ENCODE measurements at places on chromosomes 12 and 14.

GRCh38 chr14:103336191-103336590, 2.2 kb downstream of the EIF5 start:
- DNase-seq = no peak

GRCh38 chr14:52850451-52850909, 59.1 kb upstream of the GNPNAT1 start:
- DNase-seq = no peak

- no peak for DNase-seq
Observed at GRCh38 chr14:32012062-32012461, 65.0 kb upstream of the ARHGAP5 start.

DNA sequence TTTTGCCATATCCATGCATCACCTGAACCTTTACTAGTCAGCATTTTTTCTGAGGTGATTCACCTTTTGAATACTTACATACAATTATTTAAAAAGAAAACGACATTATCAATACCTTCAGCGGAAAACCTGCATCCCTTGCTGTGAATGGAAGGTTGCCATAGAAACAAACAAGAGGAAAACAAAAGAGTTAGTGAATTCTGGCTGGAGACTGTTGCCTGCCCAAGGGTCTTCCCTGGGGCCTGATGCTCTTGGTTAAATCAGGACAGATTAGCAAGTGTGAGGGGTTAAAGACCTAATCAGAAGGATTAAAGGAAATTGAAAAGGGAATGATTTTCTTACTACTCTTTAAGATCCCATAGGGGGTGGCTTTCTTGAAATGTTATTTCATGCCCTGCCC, 96.0 kb upstream of the WSCD2 start:
- no peak for DNase-seq

DNA sequence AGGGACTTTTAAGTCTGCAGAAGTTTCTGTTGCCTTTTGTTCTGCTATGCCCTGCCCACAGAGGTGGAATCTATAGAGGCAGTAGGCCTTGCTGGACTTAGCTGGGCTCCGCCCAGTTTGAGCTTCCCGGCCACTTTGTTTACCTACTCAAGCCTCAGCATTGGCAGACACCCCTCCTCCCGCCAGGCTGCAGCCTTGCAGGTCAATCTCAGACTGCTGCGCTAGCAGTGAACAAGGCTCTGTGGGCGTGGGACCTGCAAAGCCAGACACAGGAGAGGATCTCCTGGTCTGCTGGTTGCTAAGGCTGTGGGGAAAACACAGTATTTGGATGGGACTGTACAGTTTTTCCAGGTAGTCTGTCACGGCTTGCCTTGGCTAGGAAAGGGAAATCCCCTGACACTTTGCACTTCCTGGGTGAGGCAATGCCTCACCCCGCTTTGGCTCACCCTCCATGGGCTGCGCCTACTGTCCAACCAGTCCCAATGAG, 43.7 kb downstream of the CCDC59 start:
- no peak for DNase-seq

DNA sequence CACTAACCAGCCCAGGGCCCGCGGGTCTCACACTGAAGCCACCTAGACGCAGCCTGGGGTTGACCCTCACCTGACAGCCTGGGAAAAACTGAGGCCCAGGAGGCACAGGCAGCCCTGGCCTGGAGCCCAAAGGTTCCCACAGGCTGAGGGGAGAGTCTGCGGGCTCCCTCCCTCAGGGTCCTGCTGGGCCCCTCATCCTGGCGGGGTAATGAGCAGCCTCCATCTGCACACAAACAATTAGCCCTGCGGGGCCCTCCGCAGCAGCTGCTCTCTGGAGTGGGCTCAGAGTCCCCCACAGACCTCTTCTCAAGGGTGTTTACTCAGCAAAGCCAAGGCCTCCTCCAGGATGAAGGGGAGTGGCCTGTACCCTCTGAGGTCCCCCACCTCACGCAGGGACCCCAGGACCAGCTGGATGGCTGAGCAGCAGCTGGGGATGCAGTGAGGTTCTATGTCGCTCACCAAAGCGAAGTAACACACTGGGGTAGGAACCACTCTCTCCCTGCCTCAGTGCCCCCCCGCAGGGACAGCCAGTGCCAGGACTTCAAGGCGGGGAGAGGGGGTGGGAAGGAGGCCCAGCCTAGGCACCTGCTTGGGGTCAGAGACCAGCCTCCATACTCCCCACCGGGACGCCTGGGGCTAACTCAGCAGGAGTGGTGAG, 7.3 kb downstream of the AKT1 start:
- DNase-seq = no peak

- no peak for DNase-seq
Observed at GRCh38 chr12:68521321-68521839, 89.3 kb upstream of the RAP1B start.

DNA sequence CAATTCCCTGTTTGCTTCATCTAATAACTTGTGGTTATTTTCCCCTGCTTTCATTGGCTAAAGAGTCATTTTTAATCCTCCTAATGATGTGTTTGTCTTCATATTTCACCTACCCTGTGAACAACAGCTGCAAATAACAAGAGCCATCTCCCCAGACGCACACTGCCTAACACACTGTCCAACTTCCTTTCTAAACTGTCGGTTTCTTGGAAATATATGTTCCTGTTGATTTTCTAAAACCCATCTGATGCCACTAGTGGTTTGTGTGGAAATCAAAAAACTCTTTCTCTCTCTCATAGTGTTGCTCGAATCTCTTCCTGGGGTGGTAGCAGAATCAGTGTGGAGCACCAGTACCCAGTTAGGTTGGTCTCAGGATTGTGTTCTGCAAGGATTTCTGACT, 226.9 kb downstream of the EPS8 start:
- peak; percentile 62 for DNase-seq

DNA sequence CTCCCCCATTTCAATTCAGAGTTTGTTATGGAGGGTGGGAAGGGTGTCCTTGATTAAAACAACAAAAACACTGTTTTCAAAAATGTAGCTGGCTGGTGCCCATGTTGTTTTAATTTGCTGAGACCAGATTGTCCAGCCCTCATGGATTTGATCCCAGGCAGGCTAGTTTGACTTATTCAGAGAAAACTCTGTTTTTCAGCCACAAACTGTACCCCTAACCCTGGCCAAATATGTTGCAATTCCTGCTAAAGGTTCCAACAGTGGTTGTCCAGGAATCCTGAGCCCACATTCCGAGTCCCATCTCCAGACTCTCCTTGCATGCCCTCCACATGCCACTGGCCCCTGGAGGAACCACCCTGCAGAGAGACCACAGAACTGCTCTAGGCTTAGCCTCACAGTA, 36.0 kb downstream of the MAP1LC3B2 start:
- no peak for DNase-seq

GRCh38 chr14:61368114-61368710, 46.8 kb downstream of the PRKCH start:
- DNase-seq = no peak

All from activated CD4-positive, alpha-beta T cell treated with anti-CD3 and anti-CD28 coated beads, Interleukin-2, Interleukin-4, amounts not matched to agents 100 ng/mL and 50 ng/mL, durations not matched to agents 16 hours and 8 hours (primary cell).